ENCODE measurements at places on chromosomes 12 and 14. TPM values are rescaled to one million over a fixed set of nuclear protein-coding genes. Genes with fewer than 3 reads are reported as not detected.

The SLCO1B3 gene
- total RNA-seq = not detected

The FOXA1 gene
- not detected for total RNA-seq

The LPAR5 gene
- total RNA-seq = not detected

The MNAT1 gene
- total RNA-seq = 47.3 TPM

The LRP1-AS gene
- total RNA-seq = not detected

The IKZF4 gene
- 2.4 TPM for total RNA-seq

The GPRC5A gene
- 56.1 TPM for total RNA-seq

The A2M gene
- 4.2 TPM for total RNA-seq

The CACNA1C gene
- 10.0 TPM for total RNA-seq

The NANOG gene
- not detected for total RNA-seq

The RASSF9 gene
- 3.9 TPM for total RNA-seq

The NKX2-1 gene
- total RNA-seq = not detected

The EMC9 gene
- 14.0 TPM for total RNA-seq

The CPNE8 gene
- 12.9 TPM for total RNA-seq

The TSPAN11 gene
- 0.13 TPM for total RNA-seq

The DPF3 gene
- total RNA-seq = 9.3 TPM

The NDUFA12 gene
- 50.5 TPM for total RNA-seq

The ADSS1 gene
- 16.3 TPM for total RNA-seq

The FOXN4 gene
- total RNA-seq = not detected

The NOS1 gene
- total RNA-seq = not detected

The MRPS35 gene
- total RNA-seq = 36.0 TPM

The ART4 gene
- total RNA-seq = 6.1 TPM

The ARHGEF40 gene
- total RNA-seq = 36.0 TPM

The STXBP6 gene
- total RNA-seq = 1.7 TPM

The SPRYD4 gene
- total RNA-seq = 1.2 TPM

The FAM90A1 gene
- total RNA-seq = 0.13 TPM

The SLC7A7 gene
- total RNA-seq = 3.4 TPM

The RHOJ gene
- 5.0 TPM for total RNA-seq

The LTBR gene
- total RNA-seq = 80.0 TPM

The NID2 gene
- total RNA-seq = 183 TPM

The DBX2 gene
- total RNA-seq = not detected

The FGF6 gene
- total RNA-seq = not detected

The INHBE gene
- 2.0 TPM for total RNA-seq

The PIK3C2G gene
- total RNA-seq = not detected

The RNASE13 gene
- not detected for total RNA-seq

The C3AR1 gene
- 0.07 TPM for total RNA-seq

The RHEBL1 gene
- total RNA-seq = 0.59 TPM

The GLT8D2 gene
- 41.9 TPM for total RNA-seq

The ACVRL1 gene
- 31.9 TPM for total RNA-seq

The C1S gene
- total RNA-seq = 339 TPM

The LALBA gene
- not detected for total RNA-seq

The SCN8A gene
- total RNA-seq = 19.2 TPM

The FERMT2 gene
- total RNA-seq = 153 TPM

The SLC39A2 gene
- not detected for total RNA-seq

The ARPC3 gene
- total RNA-seq = 136 TPM

The OTOGL gene
- 0.07 TPM for total RNA-seq

The OASL gene
- 0.26 TPM for total RNA-seq

The SLC25A47 gene
- 0.07 TPM for total RNA-seq

The BATF gene
- total RNA-seq = 0.26 TPM

The C12orf43 gene
- 13.7 TPM for total RNA-seq

The LRRC10 gene
- not detected for total RNA-seq

The USP30 gene
- total RNA-seq = 11.5 TPM

The UTP20 gene
- total RNA-seq = 19.6 TPM

The MYBPC1 gene
- not detected for total RNA-seq

The CLEC12A gene
- not detected for total RNA-seq

Data from smooth muscle cell of the pulmonary artery (primary cell).